ENCODE measurements at places on chromosomes 7 and 10.

DNA sequence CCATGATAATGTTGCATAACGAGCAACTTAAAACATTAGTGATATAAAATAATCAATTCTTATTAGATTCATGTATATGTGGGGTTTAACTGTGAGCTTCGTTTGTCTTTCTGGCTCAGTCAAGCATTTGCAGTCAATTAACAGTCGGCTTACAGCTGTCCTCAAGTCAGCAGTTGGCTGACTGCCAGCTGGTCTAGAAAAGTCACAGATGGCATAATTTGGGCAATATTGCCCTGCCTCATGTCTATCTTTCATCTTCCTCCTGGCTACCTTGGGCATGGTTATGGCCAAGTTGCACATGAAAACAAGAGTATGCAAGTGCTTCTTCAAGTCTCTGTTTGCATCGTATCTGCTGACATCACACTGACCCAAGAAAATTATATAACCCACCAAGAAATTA lies 186.1 kb upstream of the ZWINT start:
- no peak for DNase-seq

DNA sequence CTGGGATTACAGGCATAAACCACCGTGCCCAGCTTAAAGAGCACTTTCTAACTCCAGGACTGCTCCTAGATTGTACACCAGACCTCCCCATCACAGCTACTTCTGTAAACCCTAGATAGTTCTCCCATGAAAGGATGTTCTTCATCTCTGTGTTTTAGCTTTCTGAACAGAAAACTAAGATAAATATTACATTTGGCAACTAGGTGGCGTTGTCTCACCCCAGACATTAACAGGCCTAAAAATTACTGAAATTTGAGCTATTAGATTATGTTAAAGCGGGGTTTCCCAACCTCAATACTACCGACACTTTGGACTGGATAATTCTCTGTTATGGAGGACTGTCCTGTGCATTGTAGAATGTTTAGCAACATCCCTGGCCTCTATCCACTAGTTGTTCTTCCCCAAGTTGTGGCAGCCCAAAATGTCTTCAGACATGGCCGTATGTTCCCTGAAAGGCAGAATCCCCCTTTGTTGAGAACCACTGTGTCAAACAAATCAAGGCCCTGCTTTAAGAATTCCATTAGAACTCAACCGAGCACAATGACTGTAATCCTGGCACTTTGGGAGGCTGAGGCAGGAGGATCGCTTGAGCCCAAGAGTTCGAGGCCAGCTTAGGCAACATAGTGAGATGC lies 19.1 kb downstream of the ATOH7 start:
- DNase-seq: peak; percentile 30

GRCh38 chr10:59362144-59362958 lies at the start of gene FAM13C:
TSS of gene FAM13C (minus strand) at chr10:59362549. CDS start at chr10:59362460, 89 bp downstream.
- peak; percentile 24 for DNase-seq

DNA sequence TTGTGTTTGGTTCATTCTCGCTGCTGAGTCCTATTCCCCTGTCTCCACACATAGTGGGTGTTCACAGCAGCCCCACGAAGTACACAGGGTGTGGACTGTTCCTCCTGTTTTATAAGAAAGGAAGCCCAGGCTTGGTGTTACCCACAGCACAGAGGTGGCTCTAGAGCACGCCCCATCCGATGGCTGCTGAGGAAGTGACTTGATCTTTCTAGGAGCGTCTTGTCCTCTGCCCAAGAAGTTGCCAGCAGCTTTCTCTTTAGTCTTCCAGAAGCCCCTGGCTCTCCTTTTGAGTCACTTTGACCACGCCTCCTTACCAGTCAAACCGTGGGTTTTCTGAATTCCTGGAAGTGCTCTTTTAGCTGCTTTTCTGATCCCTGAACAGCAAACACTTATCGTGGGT lies 94.0 kb downstream of the GRK5 start:
- DNase-seq: peak; percentile 92

GRCh38 chr10:113479346-113480080 lies 73.3 kb upstream of the HABP2 start:
- DNase-seq: no peak

- no peak for DNase-seq
These were observed 29.7 kb downstream of the OGDH start for GRCh38 chr7:44636041-44636584.

GRCh38 chr7:295155-296154 lies 5.5 kb downstream of the FOXL3 start:
- no peak for DNase-seq

GRCh38 chr7:117251687-117252086 lies 71.2 kb downstream of the WNT2 start:
- DNase-seq: no peak

- DNase-seq: no peak
These were observed 681.8 kb downstream of the TYW1 start for GRCh38 chr7:67678419-67678818.

GRCh38 chr7:28272461-28272877 lies 91.9 kb upstream of the JAZF1 start:
- peak; percentile 26 for DNase-seq

DNA sequence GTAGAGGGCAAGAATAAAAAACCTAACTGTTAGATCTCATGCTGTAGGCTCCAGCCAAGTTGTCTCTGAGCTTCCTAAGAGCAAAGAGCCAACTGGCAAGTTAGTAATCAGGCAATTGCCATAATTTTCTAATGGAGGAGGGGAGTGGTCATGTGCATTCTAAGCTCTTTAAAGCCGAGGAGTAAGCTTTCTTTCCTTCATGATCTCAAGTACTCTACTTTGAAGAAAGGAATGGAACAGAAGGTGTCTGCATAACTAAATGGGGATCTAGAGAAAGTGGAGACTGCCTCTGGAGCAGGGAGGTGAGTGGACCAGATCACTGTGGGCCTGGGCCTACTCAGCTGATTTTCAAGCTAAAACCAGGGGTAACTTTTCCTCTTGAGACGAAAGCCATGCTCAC lies 37.7 kb upstream of the TOMM7 start:
- no peak for DNase-seq

Measured in activated CD4-positive, alpha-beta T cell treated with anti-CD3 and anti-CD28 coated beads, Interleukin-10, Interleukin-2, amounts not matched to agents 100 ng/mL and 50 ng/mL, durations not matched to agents 16 hours and 8 hours (primary cell).